ENCODE measurements at places on chromosomes 11 and 22. TPM values are rescaled to one million over a fixed set of nuclear protein-coding genes. Genes with fewer than 3 reads are reported as not detected.

The OVCH2 gene
- total RNA-seq: 0.75 TPM

The GLYATL2 gene
- total RNA-seq: not detected

The LRRC4C gene
- 0.91 TPM for total RNA-seq

The E2F8 gene
- 0.29 TPM for total RNA-seq

The DENND6B gene
- 7.0 TPM for total RNA-seq

The HBG1 gene
- total RNA-seq: not detected

The F2 gene
- not detected for total RNA-seq

The PCNX3 gene
- total RNA-seq: 24.8 TPM

The SCGB1A1 gene
- not detected for total RNA-seq

The ZBTB16 gene
- 283 TPM for total RNA-seq

The CYB5R3 gene
- total RNA-seq: 430 TPM

The CTSW gene
- 1.8 TPM for total RNA-seq

The ZNF280B gene
- total RNA-seq: 0.29 TPM

The OR6T1 gene
- not detected for total RNA-seq

The LYVE1 gene
- total RNA-seq: 165 TPM

The DUSP8 gene
- total RNA-seq: 39.3 TPM

The OR52N1 gene
- not detected for total RNA-seq

The OR8G1 gene
- not detected for total RNA-seq

The TMEM138 gene
- total RNA-seq: 38.2 TPM

The PGA5 gene
- 1.0 TPM for total RNA-seq

The UPK3A gene
- total RNA-seq: not detected

The OVOL1 gene
- not detected for total RNA-seq

The SLC7A4 gene
- total RNA-seq: not detected

The GLYAT gene
- not detected for total RNA-seq

The LRRC75B gene
- 15.0 TPM for total RNA-seq

The OR51B5 gene
- total RNA-seq: 0.71 TPM

The SYT7 gene
- total RNA-seq: 1.0 TPM

The SPI1 gene
- 56.0 TPM for total RNA-seq

The MMP12 gene
- total RNA-seq: 1.4 TPM

The RBMXL2 gene
- total RNA-seq: not detected

The RASL10A gene
- total RNA-seq: 3.0 TPM

The SMIM35 gene
- total RNA-seq: 0.15 TPM

The MYOD1 gene
- total RNA-seq: not detected

The WT1 gene
- not detected for total RNA-seq

The C1QTNF4 gene
- total RNA-seq: 2.3 TPM

The PRR14L gene
- total RNA-seq: 38.8 TPM

The TMEM179B gene
- total RNA-seq: 31.0 TPM

The MEI1 gene
- total RNA-seq: 2.0 TPM

The CDC42BPG gene
- 0.29 TPM for total RNA-seq

The USH1C gene
- total RNA-seq: not detected

The SYCE3 gene
- total RNA-seq: not detected

The OR10A2 gene
- not detected for total RNA-seq

The TRIM22 gene
- 71.4 TPM for total RNA-seq
